Caco-2 (cell line): ENCODE measurements at places on chromosomes 12 and 14. TPM values are rescaled to one million over a fixed set of nuclear protein-coding genes. Genes with fewer than 3 reads are reported as not detected.

DNA sequence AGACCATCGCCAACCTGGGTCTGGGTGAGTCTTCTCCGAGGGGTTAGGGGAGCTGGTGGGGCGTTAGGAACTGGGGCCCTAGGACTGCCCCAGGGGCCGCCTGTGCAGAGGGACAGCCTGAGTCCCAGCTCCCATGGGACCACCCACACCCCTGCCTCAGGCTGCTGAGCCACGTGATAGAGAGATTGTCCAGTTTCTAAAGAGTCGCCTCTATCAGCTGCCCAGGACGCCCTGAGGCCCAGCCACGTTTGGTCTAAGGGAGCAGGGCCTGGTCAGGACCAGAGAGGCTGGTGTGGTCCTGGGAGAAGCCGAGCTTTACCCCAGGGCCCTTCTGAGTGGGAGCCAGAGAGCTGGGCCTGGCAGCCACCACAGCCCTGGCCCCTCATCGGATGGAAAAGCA, 107.1 kb downstream of the LGMN start:
- DNase-seq: no peak

DNA sequence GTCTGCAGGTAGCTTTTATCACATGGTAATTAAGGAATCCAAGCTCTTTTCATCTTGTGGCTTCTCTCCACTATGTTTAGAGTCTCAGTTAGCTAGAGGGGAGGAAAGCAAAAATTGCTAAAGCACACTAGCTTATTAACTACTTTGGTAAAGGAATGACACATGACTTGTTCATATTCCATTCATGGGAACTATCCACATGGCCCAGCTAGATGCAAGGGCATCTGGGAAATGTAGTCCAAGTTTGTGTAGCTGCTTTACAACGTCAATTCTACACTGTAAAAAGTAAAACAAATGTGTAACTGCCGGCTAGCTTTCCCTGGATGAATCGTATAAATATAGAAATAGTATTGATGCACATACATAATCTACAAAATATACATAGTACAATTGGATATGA, 244.5 kb upstream of the LRFN5 start:
- DNase-seq: no peak

Gene GOLGA5
- total RNA-seq: 25.8 and 33.1 TPM in 2 replicates

Gene MGST1
- 105 and 122 TPM in 2 replicates for total RNA-seq

GRCh38 chr14:74507085-74507484, 13.5 kb downstream of the ISCA2 start:
- DNase-seq: no peak

DNA sequence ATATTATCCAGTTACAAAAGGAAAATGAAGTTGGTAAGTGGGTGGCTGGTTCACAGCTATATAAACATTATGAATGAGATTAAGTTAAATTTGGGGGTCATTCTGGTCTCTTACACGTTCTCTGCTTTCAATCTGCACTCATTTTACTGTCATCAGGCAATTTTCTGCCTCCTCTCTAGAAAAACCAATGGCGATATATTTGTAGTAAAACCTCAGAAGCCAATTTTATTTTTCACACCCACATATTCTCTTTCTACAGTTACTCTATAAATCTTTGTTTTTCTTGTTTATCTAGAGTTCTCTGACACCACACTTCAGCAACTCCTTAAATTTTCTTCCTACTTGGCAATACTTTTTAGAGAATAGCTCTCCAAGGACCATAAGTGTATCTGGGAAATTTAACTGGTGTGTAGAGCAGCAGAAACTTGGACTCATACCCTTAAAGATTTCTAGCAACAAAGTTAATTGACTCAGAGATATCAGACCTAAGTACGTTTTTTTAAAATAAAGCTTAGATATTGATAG, 926.9 kb downstream of the TMTC2 start:
- no peak for DNase-seq

- DNase-seq: no peak
These were observed 374.4 kb downstream of the DPF3 start for GRCh38 chr14:72519543-72519942.

- DNase-seq: no peak
These were observed 394.9 kb downstream of the BCL11B start for GRCh38 chr14:98877065-98877464.

Gene KLHDC1
- total RNA-seq: 0.97 and 0.98 TPM in 2 replicates

- DNase-seq: no peak
These were observed 87.4 kb downstream of the SYT1 start for GRCh38 chr12:78951803-78952551.

Gene KRT85
- not detected in 2 replicates for total RNA-seq
